Fibroblast of skin of scalp (primary cell): ENCODE measurements at places on chromosomes 1 and 21.

- no peak for DNase-seq
These were observed 466 bp downstream of the PEX10 start for GRCh38 chr1:2411801-2412394.

GRCh38 chr1:225471109-225471452 lies 43.2 kb upstream of the LBR start:
- DNase-seq = no peak

GRCh38 chr1:200862713-200863415 lies 9.9 kb upstream of the GPR25 start:
- DNase-seq = no peak

- DNase-seq = no peak
These were observed 94.6 kb downstream of the ADARB1 start for GRCh38 chr21:45169001-45169400.

DNA sequence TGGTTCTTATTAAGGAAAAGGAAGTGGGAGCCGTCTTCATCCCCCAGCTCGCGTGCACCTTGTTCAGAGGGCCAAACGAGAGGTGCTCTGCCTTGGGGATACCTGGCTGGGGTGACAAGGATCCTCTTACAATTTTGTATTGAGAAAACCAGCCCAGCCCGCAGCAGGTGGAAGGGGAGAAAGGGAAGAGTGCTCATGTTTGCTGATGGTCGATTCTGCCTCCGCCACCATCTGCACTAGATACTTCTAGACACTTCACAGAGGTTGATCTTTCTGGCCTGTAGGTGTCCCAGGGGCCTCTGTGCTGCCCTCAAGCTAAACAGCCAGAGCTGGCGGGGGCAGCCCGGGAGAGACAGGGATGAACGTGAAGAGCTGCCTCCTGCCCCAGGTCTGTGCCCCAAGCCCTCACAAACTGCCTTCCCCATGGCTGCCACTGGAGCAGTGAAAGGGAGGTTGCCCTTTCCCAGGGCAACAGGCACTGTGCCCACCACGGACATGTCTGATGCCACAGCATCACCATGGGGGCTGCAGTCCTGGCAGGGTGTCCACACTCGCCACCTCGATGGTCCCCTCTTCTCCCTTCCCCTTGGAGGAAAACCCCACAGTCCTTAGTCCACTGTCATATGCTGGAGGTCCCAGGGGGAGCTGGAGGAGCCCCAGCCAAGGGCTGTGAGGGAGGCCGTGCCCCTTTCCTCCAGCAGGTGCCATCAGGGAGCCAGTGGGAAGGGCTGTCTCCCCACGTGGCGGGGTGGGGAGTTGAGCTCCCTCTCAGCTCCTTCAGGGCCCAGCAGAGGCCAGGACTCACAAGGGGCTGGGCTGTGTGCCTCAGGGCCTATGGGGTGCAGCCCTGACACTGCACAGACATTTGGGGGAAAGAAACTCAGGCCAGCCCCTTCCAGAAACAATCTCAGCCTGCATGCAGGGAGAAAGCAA lies 8.1 kb downstream of the ADPRS start:
- peak; percentile 40 for DNase-seq

GRCh38 chr1:201331166-201331565 lies 46.3 kb downstream of the TNNT2 start:
- DNase-seq = no peak

- DNase-seq = peak; percentile 33
These were observed 71.0 kb downstream of the ACTL8 start for GRCh38 chr1:17826165-17826488.

GRCh38 chr1:87318056-87318650 lies 10.5 kb upstream of the LMO4 start:
- DNase-seq = no peak

- DNase-seq = no peak
These were observed 44.0 kb downstream of the MATN1 start for GRCh38 chr1:30679201-30679975.

DNA sequence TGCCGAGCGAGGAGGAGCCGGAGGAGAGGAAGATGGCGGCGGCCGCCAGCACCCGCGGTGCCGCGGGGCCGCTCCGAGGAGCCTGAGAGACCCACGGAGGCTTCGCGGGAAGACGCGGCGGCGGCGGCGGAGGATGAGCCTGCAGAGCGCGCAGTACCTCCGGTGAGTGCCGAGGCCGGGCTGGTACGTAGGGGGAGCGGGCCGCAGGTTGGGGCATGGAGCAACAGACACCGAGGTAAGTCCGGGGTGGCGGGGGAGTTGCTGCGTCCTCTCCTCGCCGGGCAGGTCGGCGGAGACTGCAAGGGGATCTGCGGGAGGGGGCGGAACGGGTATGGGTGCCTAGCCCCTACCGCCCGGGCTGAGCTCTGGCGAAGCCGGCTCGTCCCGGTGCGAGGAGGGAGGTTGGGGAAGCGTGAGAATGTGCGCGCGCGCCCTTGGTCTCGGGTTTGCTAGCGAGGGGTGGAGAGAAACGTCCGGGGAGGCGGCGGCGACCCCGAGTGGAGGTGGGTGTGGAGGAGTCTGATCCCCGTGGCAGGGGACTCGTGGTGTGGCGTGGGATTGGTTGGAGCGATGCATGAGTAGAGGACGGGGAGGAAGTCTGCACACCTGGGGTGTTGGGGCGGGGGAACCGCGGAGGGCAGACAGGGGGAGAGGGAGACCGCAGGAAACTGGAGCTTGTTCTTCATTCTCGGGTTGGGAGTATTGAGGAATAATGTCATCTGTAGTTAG lies at the start of gene SMG7:
TSS of gene SMG7 (plus strand) at position 12 of the 729 bp plus-strand sequence. CDS start at position 134, 122 bp downstream.
- DNase-seq = no peak

- peak; percentile 88 for DNase-seq
These were observed 66.5 kb upstream of the UBE2U start for GRCh38 chr1:64136752-64137411.

DNA sequence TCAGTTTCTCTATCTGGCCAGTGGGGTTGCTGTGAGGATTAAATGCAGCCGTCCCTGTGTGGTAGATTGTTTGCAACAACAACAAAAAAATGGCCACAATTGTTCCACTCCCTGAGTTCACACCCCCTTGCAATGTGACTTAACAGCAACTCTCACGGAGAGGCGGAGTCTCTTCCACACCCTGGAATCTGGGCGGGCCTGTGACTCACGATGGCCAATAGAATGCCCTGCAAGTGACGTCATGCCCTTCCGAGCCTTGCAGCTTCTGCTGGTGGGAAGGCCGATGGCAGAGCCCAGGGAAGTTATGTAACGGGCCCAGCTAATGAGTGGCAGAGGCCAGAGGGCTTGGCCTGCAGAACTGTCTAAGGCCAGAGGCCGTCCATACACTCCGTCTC lies 87.9 kb downstream of the RIPK4 start:
- peak; percentile 97 for DNase-seq

GRCh38 chr1:36769886-36770830 lies 264.2 kb downstream of the GRIK3 start:
- no peak for DNase-seq

GRCh38 chr1:27526569-27527222 lies 36.7 kb upstream of the WASF2 start:
- DNase-seq = peak; percentile 34

- peak; percentile 69 for DNase-seq
These were observed 165.8 kb upstream of the EDN2 start for GRCh38 chr1:41650028-41650880.

GRCh38 chr1:56472860-56473259 lies 106.5 kb downstream of the PLPP3 start:
- DNase-seq = no peak

- no peak for DNase-seq
These were observed 4.4 kb downstream of the CLDN19 start for GRCh38 chr1:42735477-42736105.

DNA sequence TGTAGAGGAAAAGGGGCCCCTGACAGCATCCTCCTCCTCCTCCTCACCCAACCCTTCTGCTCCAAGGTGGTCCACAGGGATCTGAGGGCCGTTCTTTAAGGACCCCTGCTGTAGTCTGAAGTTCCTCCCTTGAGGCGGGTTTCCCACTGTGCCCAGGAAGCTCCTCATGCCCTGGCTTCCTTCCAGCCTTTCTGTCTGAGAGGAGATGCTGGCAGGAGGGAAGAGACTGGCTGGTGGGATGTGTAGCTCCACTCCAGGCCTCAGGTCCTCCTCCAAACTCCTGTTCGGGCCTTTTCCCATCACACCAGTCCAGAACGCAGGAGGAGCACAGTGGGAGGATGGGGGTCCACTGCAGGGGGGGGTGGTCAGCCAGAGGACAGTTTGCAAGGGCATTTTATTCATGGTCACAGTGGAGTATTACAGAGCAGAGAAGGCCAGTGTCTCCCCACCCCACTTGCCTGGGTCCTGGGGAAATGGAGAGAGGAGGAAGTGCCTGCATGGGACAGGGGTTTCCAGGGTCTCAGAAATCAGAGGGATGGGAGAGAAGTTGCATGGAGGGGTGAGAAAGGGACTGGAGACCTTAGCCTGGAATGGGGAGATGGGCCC lies 7.8 kb downstream of the ETV3L start:
- no peak for DNase-seq

DNA sequence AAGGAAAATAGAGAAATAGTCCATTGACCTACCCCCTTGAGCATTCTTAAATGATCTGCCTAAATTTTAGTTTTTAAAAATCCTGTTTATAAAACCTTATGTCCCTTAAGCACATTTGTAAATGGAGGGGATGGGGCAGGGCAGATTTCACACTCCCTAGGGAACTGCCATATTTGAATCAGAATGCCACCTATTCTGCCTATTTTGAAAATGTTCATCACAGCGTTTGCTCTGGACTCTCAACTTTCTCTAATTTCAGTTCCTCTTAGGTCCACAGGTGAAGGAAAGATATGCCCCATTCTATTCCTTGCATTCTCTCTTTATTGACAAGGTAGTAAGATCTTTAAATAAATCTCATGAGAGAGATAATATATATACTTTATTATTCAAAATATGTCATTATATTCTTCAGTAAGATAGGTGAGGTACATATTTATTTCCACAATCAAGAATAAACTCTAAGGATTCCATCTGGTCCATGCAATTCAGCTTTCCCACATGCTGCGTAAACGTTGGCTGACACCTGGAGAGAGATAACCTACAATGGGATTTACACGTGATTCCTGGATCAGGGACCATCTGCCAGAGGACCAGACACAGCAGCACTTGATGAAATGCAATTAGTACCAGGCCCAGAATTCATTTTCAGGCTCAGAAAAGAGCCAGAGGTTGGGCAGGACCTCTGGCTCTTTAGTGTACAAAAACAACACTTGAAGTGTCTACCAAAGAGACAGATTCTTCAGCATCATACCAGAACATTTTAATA lies 1.2 kb upstream of the LPGAT1 start:
- DNase-seq = no peak

GRCh38 chr1:160612613-160613218 lies 33.4 kb upstream of the CD84 start:
- no peak for DNase-seq

- DNase-seq = no peak
These were observed 50.9 kb downstream of the ACTL8 start for GRCh38 chr1:17805869-17806684.

DNA sequence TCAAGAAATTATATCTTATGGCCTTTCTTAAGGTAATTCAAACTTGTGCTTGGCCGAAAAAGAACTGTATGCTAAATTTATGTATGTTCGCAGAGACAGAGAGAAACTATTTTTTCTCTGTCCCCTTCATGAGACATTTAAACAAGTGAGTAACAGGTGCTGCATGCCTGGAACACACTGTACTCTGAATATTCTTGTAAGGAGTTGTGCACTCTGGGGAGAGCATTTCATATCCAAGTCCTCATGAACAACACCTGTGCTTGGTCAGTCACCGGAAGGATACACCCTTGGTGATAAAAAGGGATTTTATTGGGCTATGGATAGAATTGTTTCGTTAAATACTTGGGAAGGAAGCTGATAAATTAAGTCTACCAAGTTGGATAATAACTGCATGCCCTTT lies 220.8 kb upstream of the NRIP1 start:
- no peak for DNase-seq
